ENCODE measurements at places on chromosomes 6 and 20.
A peak's percentile ranks its signal among the peaks of the same experiment; 100 is the strongest.

GRCh38 chr20:60050193-60050947, 92.1 kb downstream of the CDH26 start:
- peak; percentile 13 for DNase-seq

- no peak for DNase-seq
Measured at GRCh38 chr6:33192671-33193602, 670 bp upstream of the COL11A2 start.

GRCh38 chr6:162640756-162641155, 86.8 kb downstream of the PRKN start:
- no peak for DNase-seq

- no peak for DNase-seq
Measured at GRCh38 chr20:11912013-11912658, 5.6 kb upstream of the BTBD3 start.

GRCh38 chr6:92176666-92177065, 1242.7 kb downstream of the EPHA7 start:
- DNase-seq = no peak

DNA sequence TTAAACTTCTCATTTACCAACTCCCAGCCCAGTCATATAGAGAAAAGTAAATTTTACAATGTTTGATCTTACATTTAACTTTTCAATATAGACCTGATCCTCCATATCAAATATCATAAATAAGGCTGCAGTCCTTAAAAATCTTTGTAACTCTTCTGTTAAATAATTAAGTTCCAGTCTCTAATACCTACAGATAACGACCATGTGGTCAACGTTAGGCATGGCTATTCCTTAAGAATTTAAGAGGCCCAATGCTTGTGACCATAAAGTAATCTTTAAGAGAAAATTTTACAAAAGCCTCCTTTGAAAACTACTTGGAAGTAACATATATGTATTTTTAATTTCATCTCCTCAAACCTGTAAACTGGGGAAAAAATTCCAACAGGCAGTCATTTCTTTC, 1.6 kb downstream of the FBXO5 start:
- DNase-seq = no peak
